Glomerular endothelial cell (primary cell): ENCODE measurements at places on chromosomes 4 and X. TPM values are rescaled to one million over a fixed set of nuclear protein-coding genes. Genes with fewer than 3 reads are reported as not detected.

FAM3A gene
- total RNA-seq = 35.4 and 36.4 TPM in 2 replicates

SMR3B gene
- not detected in 2 replicates for total RNA-seq

UBA6 gene
- 33.4 and 73.7 TPM in 2 replicates for total RNA-seq

TMEM35A gene
- total RNA-seq = 4.7 and 8.1 TPM in 2 replicates

IL3RA gene
- total RNA-seq = 31.6 and 77.7 TPM in 2 replicates

SYNPO2 gene
- total RNA-seq = 0.47 and 0.53 TPM in 2 replicates

MCUB gene
- 59.2 and 109 TPM in 2 replicates for total RNA-seq

ANOS1 gene
- 3.3 and 4.1 TPM in 2 replicates for total RNA-seq

ZFYVE28 gene
- 8.1 and 11.3 TPM in 2 replicates for total RNA-seq

ATP2B3 gene
- not detected in 2 replicates for total RNA-seq

BEX2 gene
- 1.3 and 1.8 TPM in 2 replicates for total RNA-seq

PDLIM3 gene
- 11.4 and 36.2 TPM in 2 replicates for total RNA-seq

SPOCK3 gene
- 2.0 and 3.5 TPM in 2 replicates for total RNA-seq

TMPRSS11F gene
- total RNA-seq = not detected in 2 replicates

NXF2B gene
- not detected in 2 replicates for total RNA-seq

PGRMC2 gene
- total RNA-seq = 22.6 and 48.3 TPM in 2 replicates

PTCHD1 gene
- 0.12 and 0.19 TPM in 2 replicates for total RNA-seq

LRCH2 gene
- total RNA-seq = 2.7 and 5.5 TPM in 2 replicates

ZIC3 gene
- not detected in 2 replicates for total RNA-seq

CXCL8 gene
- total RNA-seq = 322 and 354 TPM in 2 replicates

ENPEP gene
- total RNA-seq = 0.99 and 3.0 TPM in 2 replicates

SOX3 gene
- total RNA-seq = not detected in 2 replicates

SLC6A8 gene
- total RNA-seq = 17.3 and 18.7 TPM in 2 replicates
